ENCODE measurements at places on chromosomes 12 and 14. TPM values are rescaled to one million over a fixed set of nuclear protein-coding genes. Genes with fewer than 3 reads are reported as not detected.

DNA sequence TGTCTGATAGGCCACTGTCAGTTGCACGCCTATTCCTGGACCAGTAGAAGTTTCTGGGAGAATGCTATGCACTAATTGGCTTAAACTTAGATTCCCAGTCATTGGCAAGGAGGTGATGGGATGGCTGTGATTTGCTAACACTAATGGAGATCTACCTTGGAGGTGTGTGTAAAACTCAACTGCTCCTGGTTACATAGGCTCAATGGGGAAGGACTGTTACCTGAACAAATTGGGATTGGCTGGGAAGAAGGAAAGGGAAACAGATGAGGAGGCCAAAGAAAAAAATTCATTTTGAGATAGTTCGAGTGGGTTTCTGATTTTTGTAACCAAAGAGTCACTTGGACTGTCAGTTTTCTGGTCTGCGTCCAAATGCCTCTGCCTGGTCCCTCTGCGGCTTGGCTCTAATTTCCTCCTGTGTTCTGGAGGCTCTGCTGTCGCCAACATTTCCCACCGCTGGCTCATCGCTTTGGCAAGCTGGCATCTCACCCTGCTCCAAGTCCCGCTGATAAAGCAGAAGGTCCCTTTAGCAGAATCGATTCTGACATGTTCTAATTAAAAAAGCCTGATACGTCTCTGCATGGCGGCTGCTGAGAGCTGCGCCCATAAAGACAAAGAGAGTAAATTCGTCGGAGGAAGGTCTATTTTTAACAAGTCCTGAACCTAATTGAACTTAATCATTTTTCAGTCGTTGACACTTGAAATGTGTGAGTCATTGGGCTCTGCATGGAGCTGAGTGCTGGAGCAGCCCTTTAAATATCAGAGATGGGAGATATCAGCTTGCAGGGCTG, 2.0 kb upstream of the CCDC63 start:
- no peak for DNase-seq

The KRT2 gene
- not detected for total RNA-seq

The GPR162 gene
- 13.0 TPM for total RNA-seq

GRCh38 chr14:92516966-92517506, 3.5 kb downstream of the RIN3 start:
- DNase-seq, result peak; percentile 42

The TSPAN9 gene
- 28.0 TPM for total RNA-seq

DNA sequence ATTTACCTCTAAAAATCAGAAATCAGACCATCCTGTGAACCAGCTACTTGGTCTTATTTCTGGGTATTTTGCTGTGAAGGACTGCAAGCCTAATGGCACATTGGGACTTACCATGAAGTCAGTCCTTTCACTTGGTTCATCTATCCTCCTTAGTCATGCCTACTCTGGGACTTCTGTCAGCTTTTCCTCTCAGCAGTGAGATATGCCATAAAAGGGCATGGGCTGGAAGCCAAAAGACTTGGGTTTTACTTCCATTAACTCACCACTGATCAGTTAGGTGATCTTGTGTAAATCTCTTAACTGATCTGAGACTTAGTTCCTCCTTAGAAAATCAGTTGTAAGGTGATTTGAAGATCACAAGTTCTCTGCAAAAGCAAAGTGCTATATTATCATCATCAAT, 116.5 kb downstream of the PAH start:
- no peak for DNase-seq

The SLC6A15 gene
- total RNA-seq, result 2.6 TPM

DNA sequence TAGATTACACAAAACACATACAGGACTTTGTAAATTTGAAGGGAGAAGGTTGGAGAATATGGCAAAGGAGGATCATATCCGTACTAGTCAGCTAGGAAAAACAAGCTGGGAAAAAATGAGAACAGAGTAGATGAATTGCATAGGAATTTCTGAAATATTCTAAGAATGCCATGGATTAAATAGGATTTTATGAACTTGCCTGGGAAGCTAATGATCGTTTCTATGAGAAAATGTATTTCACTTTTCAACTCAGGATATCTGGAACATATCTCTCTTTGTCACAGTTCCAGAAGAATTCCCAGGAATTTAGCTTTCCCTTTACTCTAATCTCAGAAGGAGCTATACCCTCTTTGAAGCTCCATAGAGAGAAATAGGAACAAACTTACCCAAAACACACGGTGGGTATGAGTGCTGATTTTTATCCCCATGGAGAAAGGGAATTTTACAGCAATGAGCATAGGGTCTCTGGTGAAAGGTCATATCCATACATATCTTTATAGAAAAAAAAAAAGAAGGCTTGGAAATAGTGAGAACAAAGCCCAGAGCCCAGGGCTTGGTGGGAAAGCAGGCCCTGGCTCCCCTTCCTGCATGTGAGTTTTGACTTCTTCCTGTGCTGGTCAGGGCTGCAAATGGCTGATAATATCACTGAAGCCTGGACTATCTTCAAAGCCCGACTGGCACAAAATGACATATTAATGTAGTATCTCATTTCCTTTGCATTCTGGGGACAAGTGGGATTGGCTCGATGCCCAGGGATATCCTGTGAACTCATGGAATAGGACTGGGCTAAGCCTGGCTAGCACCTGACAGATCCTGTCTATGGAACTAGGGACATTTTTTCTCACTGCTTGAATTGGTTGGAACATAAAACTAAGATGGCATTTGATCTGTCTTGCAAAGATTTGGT, 136.3 kb downstream of the AEBP2 start:
- DNase-seq, result peak; percentile 75

GRCh38 chr12:9920451-9920850, 11.7 kb downstream of the CLEC2A start:
- DNase-seq, result no peak

- no peak for DNase-seq
Measured at GRCh38 chr12:104299842-104300481, 3.6 kb upstream of the EID3 start.

All from sigmoid colon (tissue), 7 donors.